Stimulated activated CD8-positive, alpha-beta memory T cell treated with anti-CD3 and anti-CD28 coated beads, Interleukin-7, amount 100 ng/mL, for 48 hours (primary cell): ENCODE measurements at places on chromosomes 13 and 19.

DNA sequence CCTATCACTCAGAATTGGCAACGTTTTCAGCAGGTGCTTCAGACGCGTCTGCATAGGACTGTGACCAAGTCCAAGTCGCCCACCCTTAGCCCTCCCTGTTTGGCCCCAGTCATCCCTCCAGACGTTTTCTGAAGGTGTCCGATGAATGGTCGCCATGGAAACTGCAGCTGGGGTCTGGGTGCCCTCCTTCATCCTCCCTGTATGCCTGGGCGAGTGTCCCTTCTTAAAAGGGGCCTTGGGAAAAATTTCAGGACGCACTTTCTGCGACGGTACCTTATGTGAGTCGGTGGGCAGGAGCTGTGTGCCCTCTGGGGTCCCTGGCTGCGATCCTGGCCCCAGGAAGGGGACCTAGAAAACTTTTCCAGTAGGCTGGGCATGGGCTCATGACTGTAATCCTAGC is 25.1 kb downstream of the MAN2B1 start:
- DNase-seq = no peak

GRCh38 chr13:90447734-90448101 is 899.8 kb upstream of the MIR17HG start:
- no peak for DNase-seq

GRCh38 chr19:52520013-52520412 is 7.5 kb upstream of the ZNF808 start:
- no peak for DNase-seq

GRCh38 chr19:15859187-15859586 is 38.7 kb downstream of the CYP4F2 start:
- DNase-seq = no peak

DNA sequence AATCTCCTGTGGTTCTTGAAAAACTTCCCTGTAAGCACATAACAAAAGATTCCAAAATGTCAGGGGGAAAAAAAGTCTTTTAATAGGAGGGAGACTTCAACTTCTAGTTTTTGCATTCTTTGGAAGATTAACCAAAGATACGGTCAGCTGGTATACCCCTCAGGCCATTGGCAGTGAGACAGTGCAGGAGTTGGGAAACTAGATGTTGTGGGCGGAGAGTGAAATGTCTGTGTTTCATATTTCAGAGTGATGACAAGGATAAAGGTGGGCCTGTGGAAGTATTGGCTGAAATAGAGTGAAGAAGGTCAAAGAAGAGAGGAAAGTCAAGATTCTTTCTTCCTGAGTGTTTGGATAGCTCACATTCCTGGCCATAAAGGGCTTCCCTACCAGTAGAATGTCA is 40.8 kb downstream of the CYP2B6 start:
- DNase-seq = no peak

- no peak for DNase-seq
Measured at GRCh38 chr13:109281017-109281902, 505.1 kb downstream of the IRS2 start.

DNA sequence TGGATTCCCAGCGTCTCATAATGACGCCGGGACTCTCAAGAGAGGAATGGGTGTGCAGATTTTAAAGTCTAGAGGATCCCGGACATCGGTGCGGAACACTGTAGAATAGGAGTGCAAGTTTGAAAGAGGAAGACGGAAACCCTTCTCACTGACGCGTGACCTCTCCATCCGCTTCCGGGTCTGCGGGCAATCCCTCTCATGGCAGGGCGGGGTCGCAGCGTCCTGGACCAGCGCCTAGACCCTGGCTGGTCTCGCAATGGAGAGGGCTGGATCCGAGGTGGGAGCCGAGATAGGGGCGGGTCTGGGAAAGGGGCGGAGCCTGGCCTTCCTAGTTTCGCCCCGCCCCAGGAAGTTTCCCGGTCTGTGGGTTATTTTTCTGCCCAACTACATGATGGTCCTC is 4.6 kb upstream of the ZNF845 start:
- no peak for DNase-seq

DNA sequence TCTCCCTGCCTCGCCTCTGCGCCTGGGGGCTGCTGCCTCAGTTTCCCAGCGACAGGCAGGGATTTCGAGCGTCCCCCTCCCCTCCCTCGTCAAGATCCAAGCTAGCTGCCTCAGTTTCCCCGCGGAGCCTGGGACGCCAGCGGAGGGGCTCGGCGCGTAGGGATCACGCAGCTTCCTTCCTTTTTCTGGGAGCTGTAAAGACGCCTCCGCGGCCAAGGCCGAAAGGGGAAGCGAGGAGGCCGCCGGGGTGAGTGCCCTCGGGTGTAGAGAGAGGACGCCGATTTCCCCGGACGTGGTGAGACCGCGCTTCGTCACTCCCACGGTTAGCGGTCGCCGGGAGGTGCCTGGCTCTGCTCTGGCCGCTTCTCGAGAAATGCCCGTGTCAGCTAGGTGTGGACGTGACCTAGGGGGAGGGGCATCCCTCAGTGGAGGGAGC is 722 bp upstream of the ICAM1 start:
- peak; percentile 75 for DNase-seq

DNA sequence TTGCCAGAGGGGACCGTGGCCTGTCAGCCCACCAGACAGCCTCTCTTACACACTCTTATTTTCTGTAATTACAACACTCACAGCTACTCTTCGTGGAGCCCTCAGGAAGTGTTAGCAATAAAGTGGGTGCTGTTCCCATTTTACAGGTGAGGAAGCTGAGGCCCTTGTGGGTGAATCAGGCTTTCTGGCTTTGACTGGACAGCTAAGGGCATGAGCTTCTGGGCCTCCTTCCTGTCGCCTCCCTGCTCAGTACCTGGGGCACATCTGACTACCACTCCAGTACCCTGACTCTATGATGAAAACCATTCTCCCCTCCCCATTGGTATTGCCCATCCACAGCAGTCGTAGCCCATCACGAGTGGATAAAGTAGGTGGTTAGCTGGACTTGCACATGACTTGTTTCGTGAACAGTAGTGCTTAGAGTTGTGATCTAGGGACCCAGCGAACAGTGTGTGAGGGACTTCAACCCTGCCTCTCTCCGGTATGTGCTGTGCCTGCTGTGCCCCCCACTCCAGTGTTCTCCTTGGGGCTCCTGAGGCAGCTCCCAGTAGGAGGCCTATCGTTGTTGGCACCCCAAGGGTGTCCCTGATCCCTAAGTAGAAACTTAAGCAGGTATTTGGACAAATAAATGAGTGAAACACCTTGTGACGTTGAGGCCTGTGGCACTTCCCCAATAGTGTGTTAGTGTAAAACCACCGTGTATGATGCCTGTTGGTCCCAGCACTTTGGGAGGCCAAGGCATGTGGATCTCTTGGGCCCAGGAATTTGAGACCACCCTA is 38.6 kb downstream of the GATAD2A start:
- no peak for DNase-seq

DNA sequence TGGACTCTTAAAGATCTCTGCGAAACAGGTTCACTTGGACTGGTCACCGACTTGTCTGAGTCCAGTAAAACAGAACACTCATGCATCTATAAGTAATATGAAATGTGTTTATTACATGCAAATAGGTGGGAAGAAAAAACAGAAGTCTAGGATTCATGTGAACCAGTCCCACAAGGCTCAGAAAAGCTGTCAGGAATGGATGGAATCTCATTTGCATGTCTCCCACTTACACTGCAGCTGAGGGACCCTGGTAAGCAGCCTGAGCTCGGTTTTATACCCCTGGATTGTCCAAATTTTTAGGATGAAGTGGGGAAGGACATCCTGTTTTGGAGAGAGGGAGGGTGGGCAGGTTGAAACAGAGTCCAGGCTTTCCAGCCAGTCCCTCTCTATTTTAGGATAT is 1545.1 kb upstream of the PCDH20 start:
- no peak for DNase-seq

GRCh38 chr19:7981199-7981598 is 24.2 kb downstream of the ELAVL1 start:
- no peak for DNase-seq

DNA sequence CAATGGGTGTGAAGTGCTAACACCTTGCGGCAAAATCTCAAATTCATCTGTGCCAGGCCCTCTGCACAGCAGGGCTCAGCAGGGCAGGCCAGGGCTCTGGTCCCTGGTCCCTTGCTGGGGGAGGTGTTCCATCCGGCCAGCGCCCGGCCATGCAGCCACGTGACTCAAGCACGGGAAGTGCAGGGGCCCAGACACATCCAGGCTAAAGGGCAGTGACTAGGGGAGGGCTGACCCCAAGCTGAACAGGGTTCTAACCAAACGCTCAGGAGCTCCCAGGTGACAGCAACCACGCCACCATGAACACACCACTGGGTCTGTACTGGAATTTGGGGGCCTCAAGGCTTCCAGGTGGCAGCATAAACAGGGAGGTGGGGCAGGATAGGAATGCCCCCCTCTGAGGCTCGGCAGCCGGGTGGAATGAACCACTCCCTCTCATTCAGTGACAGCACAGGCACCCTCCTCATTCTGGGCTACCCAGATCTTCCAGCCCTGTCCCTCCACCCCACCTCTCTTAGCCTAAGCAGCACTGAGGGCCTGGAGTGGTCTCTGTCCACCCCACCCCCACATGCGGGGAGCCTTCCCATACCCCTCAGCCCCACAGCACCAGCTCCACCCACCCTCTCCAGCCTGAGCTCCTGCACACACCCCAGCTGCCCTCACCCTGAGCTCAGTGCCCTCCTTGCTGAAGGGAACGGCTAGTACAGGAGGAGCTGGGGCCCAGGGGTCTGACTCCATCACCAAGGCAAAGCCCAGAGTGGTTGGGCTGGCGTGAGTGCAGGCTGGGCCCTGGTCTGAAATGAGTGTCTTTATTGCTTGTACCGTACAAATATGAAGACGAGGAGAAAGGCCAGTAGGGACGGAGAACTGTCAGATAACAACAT is 5.3 kb upstream of the CCNP start:
- no peak for DNase-seq

DNA sequence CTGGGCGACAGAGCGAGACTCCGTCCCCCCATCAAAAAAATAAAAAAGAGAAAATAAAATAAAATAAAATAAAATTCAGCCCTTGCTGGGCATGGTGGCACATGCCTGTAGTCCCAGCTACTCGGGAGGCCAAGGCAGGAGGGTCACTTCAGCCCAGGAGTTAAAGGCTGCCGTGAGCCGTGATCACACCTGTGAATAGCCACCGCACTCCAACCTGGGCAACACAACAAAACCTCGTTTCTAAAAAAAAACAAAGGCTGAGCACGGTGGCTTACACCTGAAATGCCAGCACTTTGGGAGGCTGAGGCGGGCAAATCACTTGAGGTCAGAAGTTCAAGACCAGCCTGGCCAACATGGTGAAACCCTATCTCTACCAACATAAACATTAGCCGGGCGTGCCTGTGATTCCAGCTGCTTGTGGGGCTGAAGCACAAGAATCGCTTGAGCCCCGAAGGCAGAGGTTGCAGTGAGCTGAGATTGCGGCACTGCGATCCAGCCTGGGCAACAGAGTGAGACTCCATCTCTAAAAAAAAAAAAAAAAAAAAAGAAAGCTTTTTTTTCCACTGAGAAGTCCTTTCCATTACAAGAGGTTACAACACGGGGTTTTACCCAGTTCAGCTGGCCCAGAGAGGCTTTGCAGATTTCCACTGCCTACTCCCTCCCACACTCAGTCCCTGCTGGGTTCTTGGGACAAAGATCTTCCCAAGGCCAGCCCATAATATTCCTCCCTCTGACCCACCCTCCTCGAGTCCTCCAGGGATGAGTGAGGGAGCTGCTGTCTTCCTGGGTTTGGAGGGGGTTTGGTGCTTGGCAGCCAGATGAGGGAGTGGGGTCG is 6.4 kb downstream of the ANGPTL4 start:
- no peak for DNase-seq

GRCh38 chr19:41111296-41111695 is 2.9 kb upstream of the CYP2F1 start:
- DNase-seq = no peak

- no peak for DNase-seq
Measured at GRCh38 chr13:113599391-113599790, 14.8 kb downstream of the TFDP1 start.

DNA sequence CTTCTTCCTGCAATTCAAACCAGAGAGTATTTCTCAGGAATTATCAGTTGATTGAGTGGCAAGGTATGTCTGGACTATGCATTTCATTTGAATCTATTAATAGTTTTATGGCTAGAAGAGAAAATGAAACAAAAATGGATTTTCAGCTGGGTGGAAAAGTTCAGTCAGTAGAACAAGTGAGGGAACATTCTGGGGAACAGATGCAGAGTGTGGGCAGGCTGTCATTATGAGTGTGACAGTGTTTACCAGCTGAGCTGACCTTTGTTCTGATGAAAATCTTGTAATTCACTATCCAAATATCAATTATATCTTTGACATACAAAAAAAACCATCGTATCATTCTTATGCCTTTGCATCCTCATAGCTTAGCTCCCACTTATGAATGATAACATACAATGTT is 2.6 kb upstream of the CLC start:
- no peak for DNase-seq

GRCh38 chr19:57321116-57321515 is 844 bp downstream of the ZNF543 start:
- DNase-seq = no peak

DNA sequence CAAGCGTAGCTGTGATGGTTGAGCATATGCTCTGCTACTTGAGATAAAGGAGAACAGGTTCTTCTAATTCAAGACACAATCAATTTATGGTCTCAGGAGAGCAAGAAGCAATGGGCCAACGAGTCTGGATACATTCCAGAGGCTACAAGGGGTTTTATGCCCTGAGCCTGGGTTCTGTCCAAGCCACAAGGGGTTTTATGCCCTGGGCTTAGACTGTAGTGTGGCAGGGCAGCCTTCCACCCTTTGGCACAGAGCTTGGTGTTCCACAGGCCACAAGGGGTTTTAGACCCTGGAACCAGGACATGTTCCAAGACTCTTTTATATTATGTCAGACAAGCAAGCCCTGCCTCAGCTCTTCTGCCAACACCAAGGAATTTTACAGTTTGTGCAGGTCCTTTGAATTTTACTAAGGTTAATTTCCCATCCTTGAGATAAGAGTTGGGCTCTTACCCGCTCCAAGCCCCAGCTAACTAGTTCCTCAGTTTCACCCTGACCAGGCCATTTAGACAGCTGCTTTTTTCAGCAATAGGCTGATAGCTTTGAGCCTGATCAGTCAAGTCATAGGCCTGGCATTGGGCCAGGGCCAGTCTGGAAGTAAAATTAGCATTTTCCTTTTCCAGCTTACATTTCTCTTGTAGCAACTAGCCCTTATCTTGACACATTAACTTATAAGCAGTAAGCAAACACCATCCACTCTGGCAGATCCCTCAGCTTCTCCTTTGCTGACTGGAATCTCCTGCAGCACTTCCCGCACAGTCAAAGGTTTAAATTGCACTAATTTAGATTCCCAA is 95.0 kb downstream of the ZNF737 start:
- DNase-seq = no peak

GRCh38 chr19:29793116-29793727 is 18.6 kb upstream of the CCNE1 start:
- DNase-seq = no peak

GRCh38 chr13:30704596-30704995 is 30.7 kb upstream of the ALOX5AP start:
- no peak for DNase-seq
